Articular chondrocyte of knee joint (primary cell): ENCODE measurements at places on chromosomes 6 and 20. TPM values are rescaled to one million over a fixed set of nuclear protein-coding genes. Genes with fewer than 3 reads are reported as not detected.

Gene FOXC1
- total RNA-seq = 78.9 and 88.4 TPM in 2 replicates

Gene PPT2
- 10.6 and 20.8 TPM in 2 replicates for total RNA-seq

Gene C20orf144
- 0.13 TPM in 1 of 2 replicates, not detected in the other for total RNA-seq

Gene HRH3
- total RNA-seq = not detected in 2 replicates

Gene CDK19
- total RNA-seq = 17.1 and 18.5 TPM in 2 replicates

Gene SLC35D3
- not detected in 2 replicates for total RNA-seq

Gene SLC2A10
- 37.6 and 38.8 TPM in 2 replicates for total RNA-seq
